GF-D8 (cell line): ENCODE measurements at places on chromosomes 4 and X.

- DNase-seq, result no peak
Measured at GRCh38 chrX:275967-276580, 5.1 kb upstream of the PLCXD1 start.

- DNase-seq, result no peak
Measured at GRCh38 chrX:19628011-19628575, 112.8 kb upstream of the MAP3K15 start.

DNA sequence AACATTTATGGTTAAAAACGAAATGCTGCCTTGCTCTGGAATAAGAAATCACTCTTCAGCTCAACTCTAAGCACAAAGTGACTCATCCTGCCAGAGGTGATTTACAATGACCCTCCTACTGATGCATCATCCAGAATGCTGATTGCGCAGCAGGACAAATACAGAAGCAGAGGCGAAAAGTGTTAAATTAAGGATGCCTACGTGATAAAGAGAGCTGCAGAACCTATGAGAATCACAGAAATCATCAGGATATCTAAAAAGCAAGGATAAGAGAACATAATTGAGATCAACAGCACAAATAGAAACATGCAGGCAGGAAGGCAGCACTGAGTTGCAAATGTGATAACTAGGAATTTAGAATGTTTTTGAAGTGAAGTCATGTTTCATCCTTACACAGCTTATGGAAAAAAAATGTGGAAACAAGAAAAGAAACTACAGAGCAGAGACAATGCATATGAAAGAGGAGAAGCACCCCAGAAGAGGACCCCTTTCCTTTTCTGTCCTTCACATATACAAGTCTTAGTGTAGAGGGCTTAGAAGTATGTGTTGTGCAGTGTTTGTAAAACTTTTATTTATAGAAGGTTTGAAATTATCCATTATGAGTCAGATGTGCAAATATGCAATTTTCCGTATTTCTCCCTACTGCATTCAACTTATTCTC is 188.4 kb downstream of the SLC7A11 start:
- DNase-seq, result no peak

- DNase-seq, result no peak
Measured at GRCh38 chr4:76459291-76459723, 24.3 kb downstream of the SHROOM3 start.

- no peak for DNase-seq
Measured at GRCh38 chrX:63506320-63506719, 155.2 kb upstream of the SPIN4 start.

GRCh38 chrX:17361620-17362019 is 13.4 kb upstream of the NHS start:
- DNase-seq, result no peak

- DNase-seq, result no peak
Measured at GRCh38 chr4:94819371-94820168, 61.8 kb downstream of the BMPR1B start.

- no peak for DNase-seq
Measured at GRCh38 chr4:183214912-183215488, 105.1 kb downstream of the CLDN22 start.

DNA sequence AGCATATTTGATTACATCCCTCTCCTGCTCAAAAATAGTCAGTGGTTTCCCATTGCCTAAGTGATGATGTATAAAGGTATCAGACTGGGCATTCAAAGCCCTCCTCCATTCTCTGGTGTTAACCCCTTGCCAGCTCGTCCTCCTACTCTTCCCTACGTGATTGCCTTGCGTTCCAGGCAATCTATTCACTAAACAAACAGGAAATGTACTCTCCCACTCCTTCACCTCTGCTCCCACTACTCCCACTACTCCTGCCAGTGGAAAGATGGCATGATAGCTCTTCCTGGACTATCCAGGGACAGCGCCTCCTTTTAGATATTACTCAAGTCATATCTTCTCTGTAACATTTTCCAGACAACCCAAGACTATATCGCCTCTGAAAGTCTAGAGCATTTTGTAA is 5.8 kb downstream of the DGAT2L6 start:
- no peak for DNase-seq

GRCh38 chrX:84144281-84144680 is 43.7 kb downstream of the RPS6KA6 start:
- no peak for DNase-seq

DNA sequence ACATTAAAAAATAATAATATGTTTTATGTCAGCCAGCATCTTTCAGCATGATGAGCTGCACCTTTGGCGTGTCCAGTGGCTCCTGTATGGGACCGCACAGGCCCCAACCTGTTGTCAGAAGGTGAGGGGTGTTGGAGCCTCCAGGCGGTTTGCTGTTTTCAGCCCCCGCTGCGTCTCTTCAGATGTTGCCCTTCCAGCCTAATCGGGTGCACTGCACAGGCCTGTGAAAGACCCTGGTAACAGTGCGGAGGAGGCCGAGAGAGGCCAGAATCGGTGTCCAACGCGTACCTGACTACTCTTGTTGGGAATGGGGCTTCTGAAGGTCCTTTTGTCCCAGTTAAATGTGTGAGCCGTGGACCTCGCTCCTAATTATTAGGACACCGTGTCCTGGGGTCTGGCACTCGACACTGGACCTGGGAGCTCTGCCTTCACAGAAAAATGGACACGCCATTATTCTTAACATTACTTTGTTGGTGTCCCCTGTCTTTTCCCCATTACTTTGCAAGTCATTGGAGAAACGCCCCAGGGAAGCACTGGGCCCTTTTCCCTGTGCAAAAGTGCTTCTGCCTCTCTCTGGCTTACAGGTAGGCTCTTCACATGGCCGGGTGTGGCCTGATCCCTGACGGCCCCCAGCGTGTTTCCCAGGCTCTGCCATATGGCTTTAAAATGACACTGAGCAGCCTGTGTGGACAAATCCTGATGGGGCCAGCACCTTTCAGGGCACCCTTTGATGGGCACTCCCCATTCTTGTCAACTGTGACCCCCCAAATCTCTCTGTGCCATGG is 51.2 kb downstream of the TBC1D14 start:
- no peak for DNase-seq

GRCh38 chr4:77235289-77235854 is 78.4 kb downstream of the CCNG2 start:
- DNase-seq, result no peak

GRCh38 chrX:17590892-17591740 is 146.2 kb upstream of the SCML1 start:
- DNase-seq, result no peak
